Thyroid gland (tissue), 4 donors: ENCODE measurements at places on chromosomes 13 and 19. TPM values are rescaled to one million over a fixed set of nuclear protein-coding genes. Genes with fewer than 3 reads are reported as not detected.

DNA sequence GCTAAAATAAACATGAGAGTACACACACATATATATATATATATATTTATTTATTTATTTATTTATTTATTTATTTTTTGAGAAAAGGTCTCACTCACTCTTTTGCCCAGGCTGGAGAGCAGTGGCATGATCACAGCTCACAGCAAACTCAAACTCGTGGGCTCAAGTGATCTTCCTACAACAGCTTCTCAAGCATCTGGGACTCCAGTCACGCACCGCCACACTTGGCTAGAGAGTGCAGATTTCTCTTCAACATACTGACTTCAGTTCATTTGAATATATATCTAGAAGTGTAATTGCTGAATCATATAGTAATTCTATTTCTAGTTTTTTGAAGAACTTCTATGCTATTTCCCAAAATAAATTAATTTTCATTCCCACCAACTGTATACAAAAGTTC is 1711.8 kb downstream of the SLITRK5 start:
- no peak overlapping the region for H3K27ac ChIP-seq
- DNase-seq: peak; percentile 77

- H3K36me3 ChIP-seq: no peaks in the 10 kb centered on the region
- no peak overlapping the region for H3K4me3 ChIP-seq
- H3K27me3 ChIP-seq: no peaks in the 10 kb centered on the region
- H3K4me1 ChIP-seq: no peaks in the 10 kb centered on the region
- DNase-seq: no peak
These were observed 353.1 kb downstream of the EFNB2 start for GRCh38 chr13:106182404-106182803.

DNA sequence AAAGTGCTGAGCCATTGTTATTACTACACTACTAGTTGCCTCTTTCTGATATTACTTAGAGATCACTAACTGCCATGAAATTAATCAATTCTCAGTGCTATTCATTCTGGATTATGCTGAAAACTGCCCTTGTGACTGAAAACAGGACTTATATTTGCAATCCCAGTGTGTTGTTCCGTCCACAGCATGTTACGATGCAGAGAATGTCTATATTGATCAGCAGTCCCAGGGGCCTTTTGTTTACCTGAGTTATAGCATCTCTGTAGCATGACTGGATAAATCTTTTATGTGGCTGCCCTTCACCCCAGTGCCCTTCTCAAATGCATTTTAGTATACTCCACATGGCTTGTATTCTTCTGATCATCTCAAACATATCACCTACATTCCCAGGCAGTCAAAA is 251.0 kb downstream of the GPC5 start:
- H3K4me1 ChIP-seq: no peaks in the 10 kb centered on the region
- no peak overlapping the region for H3K27ac ChIP-seq
- H3K36me3 ChIP-seq: no peaks in the 10 kb centered on the region
- DNase-seq: no peak

GRCh38 chr19:14116525-14116917 is 1.0 kb downstream of the PRKACA start:
- H3K27me3 ChIP-seq: no peaks in the 10 kb centered on the region
- no peak for DNase-seq
- H3K4me3 ChIP-seq: peak overlapping the region; percentile 90
- peaks cover 39% of the 10 kb centered on the region for H3K4me1 ChIP-seq
- H3K36me3 ChIP-seq: no peaks in the 10 kb centered on the region

GRCh38 chr13:108508263-108508662 is 121.1 kb upstream of the MYO16 start:
- H3K4me3 ChIP-seq: no peak overlapping the region
- no peaks in the 10 kb centered on the region for H3K4me1 ChIP-seq
- no peak for DNase-seq
- no peak overlapping the region for H3K27ac ChIP-seq
- H3K27me3 ChIP-seq: no peaks in the 10 kb centered on the region
- H3K36me3 ChIP-seq: no peaks in the 10 kb centered on the region

DNA sequence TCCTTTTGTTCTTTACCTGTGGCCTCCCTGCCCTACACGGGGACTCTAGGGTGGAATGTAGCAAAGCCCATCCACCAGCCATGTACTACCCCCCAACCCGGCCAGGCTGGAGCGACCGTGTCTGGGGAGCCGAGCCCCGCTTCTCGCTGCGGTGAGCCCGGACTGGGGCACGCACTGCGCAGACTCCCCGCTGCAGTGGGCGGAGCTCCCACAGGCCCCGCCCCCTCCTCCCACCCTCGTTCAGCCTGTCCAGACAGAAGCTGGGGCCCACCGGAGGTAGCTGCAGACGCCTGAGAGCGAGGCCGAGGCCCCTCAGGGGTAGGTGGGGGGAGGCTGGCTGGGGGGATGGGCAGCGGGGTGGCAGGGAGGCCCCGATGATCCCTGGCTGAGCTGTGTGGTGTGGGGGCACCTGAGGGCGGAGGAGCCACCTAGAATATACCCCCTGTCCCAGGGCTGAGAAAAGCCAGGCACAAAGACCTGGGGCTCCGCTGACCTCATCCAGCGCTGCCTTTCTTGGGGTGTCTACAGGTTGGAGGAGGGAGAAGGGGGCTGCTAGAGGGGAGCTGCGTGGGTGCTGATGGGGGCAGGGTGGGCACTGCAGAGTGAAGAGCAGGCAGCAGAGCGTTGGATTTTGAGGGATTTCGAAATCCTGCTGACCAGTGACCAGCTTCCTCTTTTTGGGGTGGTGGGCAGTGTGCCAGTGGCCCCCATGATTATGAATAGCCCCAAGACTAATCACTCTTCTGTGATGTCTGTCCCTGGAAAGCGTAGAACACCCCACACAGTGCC is 17.3 kb downstream of the PLD3 start:
- H3K4me1 ChIP-seq: peaks cover 5% of the 10 kb centered on the region
- H3K36me3 ChIP-seq: peaks cover 9% of the 10 kb centered on the region
- H3K4me3 ChIP-seq: no peak overlapping the region
- no peaks in the 10 kb centered on the region for H3K27me3 ChIP-seq
- peak; percentile 69 for DNase-seq
- H3K27ac ChIP-seq: no peak overlapping the region

- H3K27ac ChIP-seq: no peak overlapping the region
- no peaks in the 10 kb centered on the region for H3K27me3 ChIP-seq
- H3K36me3 ChIP-seq: no peaks in the 10 kb centered on the region
- no peak overlapping the region for H3K4me3 ChIP-seq
These were observed 116.0 kb downstream of the COL4A2 start for GRCh38 chr13:110422913-110423688.

DNA sequence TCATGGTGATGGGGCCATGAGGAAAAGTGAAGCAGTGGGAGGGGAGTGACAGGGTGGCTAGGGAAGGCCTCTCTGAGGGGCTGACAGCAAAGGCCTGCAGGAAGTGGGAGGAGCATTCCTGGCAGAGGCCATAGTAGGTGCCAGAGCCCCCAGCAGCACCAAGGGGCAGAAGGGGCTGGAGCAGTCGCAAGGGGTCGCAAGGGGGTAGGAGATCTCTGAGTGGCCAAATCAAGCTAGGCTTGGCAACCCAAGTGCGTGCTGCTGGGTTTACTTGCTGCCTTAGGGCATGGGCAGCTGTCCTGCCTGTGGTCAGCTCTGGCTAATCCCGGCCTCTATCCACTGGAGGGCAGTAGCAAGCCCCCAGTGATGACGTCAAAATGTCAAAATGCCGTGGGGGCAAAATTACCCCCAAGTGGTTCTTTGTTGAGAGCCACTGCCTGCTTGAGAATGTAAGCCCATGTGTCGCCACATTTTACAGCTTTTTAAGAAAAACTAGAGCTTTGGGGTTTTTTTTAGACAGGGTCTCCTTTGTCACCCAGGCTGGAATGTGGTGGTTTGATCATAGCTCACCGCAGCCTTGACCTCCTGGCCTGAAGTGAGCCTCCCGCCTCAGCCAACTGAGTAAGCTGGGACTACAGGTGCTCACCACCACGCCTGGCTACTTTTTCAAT is 11.8 kb downstream of the CCDC97 start:
- no peak overlapping the region for H3K4me3 ChIP-seq
- peak overlapping the region; percentile 53 for H3K27ac ChIP-seq
- H3K27me3 ChIP-seq: no peaks in the 10 kb centered on the region
- H3K36me3 ChIP-seq: peaks cover 13% of the 10 kb centered on the region
- DNase-seq: peak; percentile 37

DNA sequence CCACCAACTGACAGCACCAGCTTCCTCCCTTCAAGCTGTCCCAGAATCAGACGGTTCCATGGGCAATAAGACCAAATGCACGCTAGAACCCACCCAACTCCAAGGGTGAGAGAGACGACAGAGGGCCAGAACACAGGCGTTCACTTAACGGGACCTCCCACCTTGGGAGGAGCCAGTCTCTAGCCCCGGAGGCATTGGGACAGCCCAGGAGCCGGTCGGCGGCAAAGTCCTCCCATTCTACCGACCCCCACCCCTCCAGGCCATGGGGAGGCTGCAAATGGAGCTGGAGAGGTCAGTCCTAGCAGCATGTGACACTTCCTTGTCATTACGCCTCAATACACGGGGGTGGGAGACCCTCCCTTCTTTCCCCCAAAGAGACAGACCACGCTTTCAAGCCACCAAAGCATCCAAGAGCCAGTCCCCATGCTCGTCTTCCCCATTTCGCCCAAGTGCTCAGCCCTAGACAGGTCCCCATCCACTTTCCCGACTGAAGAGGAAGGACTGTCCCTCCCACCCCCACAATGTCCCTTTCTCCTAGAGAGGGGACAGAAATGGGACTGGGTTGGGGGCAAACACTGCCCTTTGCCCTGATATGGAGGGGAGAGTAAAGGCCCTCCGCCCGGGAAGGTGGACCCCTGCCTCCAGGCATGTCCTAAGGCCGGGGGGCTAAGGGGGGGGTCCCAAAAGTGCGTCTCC is 964 bp downstream of the KHSRP start:
- H3K4me1 ChIP-seq: peaks cover 24% of the 10 kb centered on the region
- H3K36me3 ChIP-seq: peaks cover 25% of the 10 kb centered on the region
- H3K27ac ChIP-seq: peak overlapping the region; percentile 63
- DNase-seq: peak; percentile 59
- H3K4me3 ChIP-seq: peak overlapping the region; percentile 63

GRCh38 chr13:30882026-30882850 is 23.8 kb upstream of the MEDAG start:
- H3K27me3 ChIP-seq: no peaks in the 10 kb centered on the region
- no peak overlapping the region for H3K27ac ChIP-seq
- DNase-seq: no peak
- H3K36me3 ChIP-seq: no peaks in the 10 kb centered on the region
- no peaks in the 10 kb centered on the region for H3K4me1 ChIP-seq

- H3K27ac ChIP-seq: peak overlapping the region; percentile 65
- no peak for DNase-seq
- peaks cover 4% of the 10 kb centered on the region for H3K36me3 ChIP-seq
- no peak overlapping the region for H3K4me3 ChIP-seq
- no peaks in the 10 kb centered on the region for H3K27me3 ChIP-seq
These were observed 22.4 kb upstream of the CRTC1 start for GRCh38 chr19:18660939-18661670.

- H3K27me3 ChIP-seq: no peaks in the 10 kb centered on the region
- H3K4me1 ChIP-seq: no peaks in the 10 kb centered on the region
- no peak overlapping the region for H3K4me3 ChIP-seq
- H3K27ac ChIP-seq: no peak overlapping the region
- no peak for DNase-seq
These were observed 553.2 kb downstream of the TUBA3C start for GRCh38 chr13:18628428-18628827.

The KLHL1 gene
- not detected for total RNA-seq

The LILRA6 gene
- total RNA-seq: not detected

The BEST2 gene
- total RNA-seq: not detected

The PLK5 gene
- not detected for total RNA-seq

The EPSTI1 gene
- 12.8 TPM for total RNA-seq

The TBXA2R gene
- 0.40 TPM for total RNA-seq

The USP12 gene
- total RNA-seq: 19.2 TPM

The CELF5 gene
- not detected for total RNA-seq
